ENCODE measurements at places on chromosomes 2 and 18. TPM values are rescaled to one million over a fixed set of nuclear protein-coding genes. Genes with fewer than 3 reads are reported as not detected.

Gene ZC3H8
- 7.3 TPM for total RNA-seq

DNA sequence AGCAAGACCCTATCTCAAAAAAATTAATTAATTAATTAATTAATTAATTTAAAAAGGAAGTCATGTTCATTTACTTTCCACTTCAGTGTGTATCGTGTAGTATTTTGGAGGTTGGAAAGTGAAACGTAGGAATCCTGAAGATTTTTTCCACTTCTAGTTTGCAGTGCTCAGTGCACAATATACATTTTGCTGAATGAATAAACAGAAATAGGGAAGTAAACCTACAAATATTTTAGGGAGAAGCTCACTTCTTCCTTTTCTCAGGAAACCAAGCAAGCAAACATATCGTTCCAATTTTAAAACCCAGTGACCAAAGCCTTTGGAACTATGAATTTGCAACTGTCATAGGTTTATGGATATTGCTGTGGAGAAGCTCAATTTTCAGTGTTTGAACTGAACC lies 27.8 kb downstream of the SLC14A1 start:
- DNase-seq: no peak

Gene CD8B2
- not detected for total RNA-seq

Gene SKOR2
- total RNA-seq: not detected

DNA sequence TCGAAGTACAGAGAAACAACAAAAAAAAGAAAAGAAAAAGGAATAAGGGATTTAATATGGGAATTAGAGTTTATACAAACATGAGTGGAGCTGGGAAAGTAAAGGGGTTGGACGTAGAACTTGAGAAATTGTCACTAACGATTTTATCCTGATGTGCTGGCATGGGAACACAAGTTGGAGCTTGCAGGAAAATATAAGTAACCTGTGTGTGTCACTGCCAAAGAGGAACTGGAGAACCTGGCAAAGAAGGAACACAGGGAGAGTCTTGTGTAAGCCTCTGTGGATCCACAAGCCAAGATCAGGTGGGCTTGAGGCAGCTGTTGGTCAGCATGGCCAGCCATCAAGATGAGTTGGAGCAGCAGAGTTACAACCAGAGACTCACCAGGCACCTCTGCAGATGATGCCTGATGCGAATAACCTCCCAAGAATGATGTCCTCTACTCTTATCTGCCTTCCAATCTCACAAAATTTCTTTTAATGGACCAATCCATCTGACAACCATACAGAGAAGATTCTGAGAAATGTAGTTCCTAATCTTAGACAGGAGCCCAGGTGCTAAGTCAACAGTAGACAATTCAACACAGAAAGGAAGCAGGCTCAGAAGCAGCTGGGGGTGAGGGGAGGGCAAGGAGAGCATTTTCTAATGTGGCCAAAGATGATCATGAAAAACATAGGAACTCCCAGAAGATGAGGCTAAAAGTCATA lies 77.0 kb upstream of the SPOPL start:
- no peak for DNase-seq

- DNase-seq: no peak
Measured at GRCh38 chr2:60678551-60678950, 77.5 kb upstream of the PAPOLG start.

Gene AQP4
- total RNA-seq: 0.80 TPM

DNA sequence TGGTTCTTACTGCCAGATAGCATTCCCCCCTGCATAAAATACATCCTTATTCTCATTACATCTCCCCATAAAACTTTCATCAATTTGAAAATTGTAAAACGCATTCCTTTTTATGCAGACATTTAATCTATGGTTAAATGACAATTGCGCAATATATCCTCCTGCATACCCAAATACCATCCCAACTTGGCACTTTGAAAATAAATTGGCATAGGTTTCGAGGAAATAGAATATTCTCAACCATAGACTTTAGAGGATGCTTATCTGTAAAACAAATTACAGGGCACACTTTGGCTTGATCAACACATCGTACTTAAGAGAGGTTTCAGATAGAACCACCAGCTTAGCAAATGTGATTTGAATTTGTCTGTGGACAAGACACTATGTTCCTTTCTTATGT lies 31.0 kb upstream of the CAVIN2 start:
- no peak for DNase-seq

Gene REG1B
- not detected for total RNA-seq

All from Daoy (cell line).